NK-92 treated with Interleukin-12 subunit alpha and Interleukin-12 subunit beta, amount 100 ng/mL, for 24 hours (cell line): ENCODE measurements at places on chromosomes 5 and 9.

DNA sequence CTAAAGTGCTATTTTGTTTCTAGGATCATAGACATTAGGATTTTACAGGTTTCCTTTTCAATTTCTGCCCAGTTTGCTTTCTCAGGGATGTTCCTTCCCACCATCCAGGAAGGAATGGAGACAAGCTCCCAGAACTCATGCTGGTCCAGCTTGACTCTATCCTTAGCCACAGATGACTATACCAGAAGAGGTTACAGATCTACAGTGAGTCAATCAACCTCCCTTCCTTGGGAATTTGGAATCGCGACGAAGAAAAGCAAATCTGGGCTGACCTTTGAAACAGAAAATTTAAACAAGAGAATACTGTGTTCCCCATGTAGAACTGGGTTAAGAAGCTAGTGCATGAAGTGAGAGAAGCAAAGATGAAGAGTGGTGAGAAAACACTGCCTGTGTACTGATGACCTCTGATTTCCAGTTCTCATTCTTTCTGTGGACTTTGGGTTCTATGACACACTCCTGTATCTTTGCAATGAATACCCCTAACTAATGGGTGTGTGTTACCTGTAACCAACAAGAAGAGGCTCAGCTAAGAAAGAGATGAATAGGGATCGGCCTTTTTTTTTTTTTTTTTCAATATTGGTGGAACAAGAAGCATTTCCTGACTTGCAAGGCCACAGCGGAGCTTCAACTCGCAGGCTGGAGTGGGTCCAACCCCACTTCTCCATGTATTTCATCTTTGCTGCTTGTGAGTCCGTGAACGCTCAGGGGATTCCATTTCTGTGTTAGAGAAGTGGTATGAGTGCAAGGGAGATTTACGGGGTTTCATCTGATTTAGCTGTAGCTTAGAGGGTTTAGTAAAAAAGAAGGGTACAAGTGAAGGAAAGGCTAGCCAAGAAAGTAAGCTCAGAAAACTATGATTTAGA is 563.9 kb upstream of the CLINT1 start:
- no peak for DNase-seq

DNA sequence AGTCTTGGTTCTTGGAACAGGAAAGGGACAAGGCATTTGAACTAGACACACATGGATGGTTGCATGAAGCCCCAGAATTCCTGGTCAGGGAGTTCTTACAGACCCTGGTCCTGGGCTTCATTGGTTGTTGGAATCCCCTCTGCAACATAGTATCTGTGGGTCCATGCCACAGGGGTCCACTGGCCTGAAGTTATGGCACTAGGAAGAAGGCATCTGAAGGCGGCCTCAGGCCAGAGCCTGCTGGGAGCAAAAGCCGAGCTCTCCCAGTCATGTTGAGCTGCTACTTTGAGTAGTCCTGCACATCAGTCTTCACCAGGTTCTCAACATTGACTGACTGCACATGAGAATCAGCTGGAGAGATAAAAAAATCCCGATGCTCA is 71.1 kb upstream of the PITX1 start:
- no peak for DNase-seq

- DNase-seq, result no peak
Measured at GRCh38 chr9:134066526-134066912, 1.3 kb downstream of the BRD3 start.

- DNase-seq, result no peak
Measured at GRCh38 chr9:76192013-76192412, 202.2 kb downstream of the RFK start.

- DNase-seq, result no peak
Measured at GRCh38 chr5:172123269-172123692, 64.7 kb downstream of the STK10 start.

DNA sequence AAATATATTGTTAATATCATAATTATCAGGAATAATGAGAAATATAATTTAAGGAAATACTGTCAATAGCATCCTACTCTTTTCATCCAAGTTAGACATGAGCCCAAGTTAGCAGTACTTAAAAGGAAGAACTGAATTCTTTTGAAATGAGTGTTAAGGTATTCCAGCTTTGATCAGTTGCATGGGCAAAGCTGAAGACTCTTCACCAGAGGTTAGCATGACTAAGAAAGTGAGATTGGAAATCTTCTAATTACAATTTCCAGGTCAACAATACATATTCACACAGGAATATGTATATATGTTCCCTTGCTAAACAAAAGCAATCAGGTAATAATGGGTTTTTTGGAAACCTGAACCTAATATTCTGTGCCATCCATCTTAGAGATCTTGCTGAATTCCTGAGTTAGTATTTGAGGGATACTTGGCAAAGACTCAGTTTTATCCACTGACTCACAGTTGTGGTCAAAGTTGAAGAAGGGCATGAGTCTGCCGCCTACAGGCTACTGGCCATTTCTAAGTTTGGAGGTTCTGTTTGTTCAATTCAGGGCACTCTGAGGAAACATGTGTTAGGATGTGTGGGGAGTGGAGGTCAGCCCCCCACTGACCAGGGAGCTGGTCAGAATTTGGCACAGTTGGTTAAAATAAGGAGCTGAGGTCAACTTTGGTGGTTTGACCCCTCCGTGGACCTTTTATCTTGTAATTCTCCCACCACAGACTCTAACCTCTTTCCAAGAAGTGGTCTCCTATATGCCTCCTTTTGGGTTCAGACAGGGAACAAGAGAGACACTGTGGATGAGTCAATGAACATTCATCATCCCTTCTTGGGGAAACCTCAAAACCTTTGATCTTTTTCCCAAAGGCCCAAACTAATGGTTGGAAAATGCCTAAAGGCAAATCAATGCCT is 118.3 kb downstream of the PIK3R1 start:
- DNase-seq, result no peak

DNA sequence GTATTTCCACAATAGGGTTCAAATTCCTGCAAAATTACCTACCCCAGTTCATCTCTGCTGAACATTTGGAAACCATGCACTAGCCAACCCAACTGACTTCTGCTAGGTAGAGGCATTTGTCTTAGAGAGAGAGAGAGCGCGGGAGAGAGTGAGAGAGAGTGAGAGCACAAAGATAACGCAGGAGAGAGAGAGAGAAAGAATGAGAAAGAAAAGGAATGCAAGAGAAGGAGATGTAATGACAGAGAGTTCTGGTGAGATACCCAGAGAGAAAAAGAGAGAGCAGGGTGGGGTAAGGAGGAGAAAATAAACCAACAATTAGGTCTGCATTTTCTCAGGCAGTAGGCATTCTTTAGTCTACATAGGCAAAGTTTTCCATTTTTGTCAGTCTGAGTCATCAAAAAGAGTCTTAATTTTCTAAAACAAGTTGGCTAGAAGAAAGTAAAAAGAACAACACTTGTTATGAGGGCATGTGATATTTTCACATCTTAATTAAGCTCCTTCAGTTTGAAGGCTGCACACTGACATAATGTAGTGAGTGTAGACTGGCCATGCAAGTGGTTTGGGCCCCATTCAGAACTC is 98.2 kb downstream of the MAP1B start:
- DNase-seq, result no peak

- DNase-seq, result no peak
Measured at GRCh38 chr5:140806834-140807775, at the start of gene PCDHA4. Gene PCDHA4 (plus strand): TSS chr5:140807068.
